ENCODE measurements at places on chromosomes 7 and 10. TPM values are rescaled to one million over a fixed set of nuclear protein-coding genes. Genes with fewer than 3 reads are reported as not detected.

CPA4 gene
- 2.1 TPM for total RNA-seq

HHEX gene
- 4.7 TPM for total RNA-seq

ZNF804B gene
- 1.2 TPM for total RNA-seq

MALRD1 gene
- total RNA-seq, result 1.7 TPM

PLPP4 gene
- 9.2 TPM for total RNA-seq

KIF11 gene
- 1.3 TPM for total RNA-seq
